ENCODE measurements at places on chromosomes 7 and 10.

GRCh38 chr10:132094581-132095234 lies 29.0 kb downstream of the JAKMIP3 start:
- DNase-seq, result no peak

DNA sequence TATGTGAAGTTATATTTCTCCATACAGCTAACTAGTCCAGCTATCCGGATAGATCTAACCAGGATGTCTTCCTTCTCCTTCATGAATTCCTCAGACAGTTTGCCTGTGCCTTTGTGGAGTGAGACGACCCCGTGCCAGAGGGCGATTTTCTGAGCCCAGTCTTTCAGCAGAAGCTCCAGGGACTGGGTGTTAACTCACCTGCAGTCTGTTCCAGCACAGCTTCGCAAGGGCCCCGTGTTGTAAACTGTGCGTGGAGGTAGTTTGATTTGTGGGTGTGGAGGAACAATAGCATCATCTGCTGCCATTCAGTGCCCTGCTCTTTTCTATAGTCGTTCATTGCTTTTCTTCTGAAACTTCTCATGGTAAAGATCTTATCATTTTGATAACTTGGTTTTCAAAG lies 103.8 kb downstream of the INPP5A start:
- no peak for DNase-seq

DNA sequence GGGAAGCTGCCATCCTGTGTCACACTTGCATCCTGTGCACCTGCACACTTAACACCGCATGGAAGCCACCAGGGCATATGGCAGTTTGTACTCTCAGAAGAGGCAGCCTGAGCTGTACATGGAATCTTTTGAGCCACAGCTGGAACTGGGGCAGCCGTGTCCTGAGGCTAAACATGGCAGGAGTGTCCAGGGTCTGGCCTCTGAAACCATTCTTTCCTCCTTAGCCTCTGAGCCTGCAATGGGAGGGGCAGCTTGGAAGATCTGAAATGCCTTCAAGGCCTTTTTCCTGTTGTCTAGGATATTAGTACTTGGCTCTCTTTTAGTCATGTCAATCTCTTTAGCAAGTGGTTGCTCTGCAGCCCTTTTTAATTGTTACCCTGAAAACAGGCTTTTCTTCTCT lies 16.4 kb downstream of the PLCE1 start:
- no peak for DNase-seq

- no peak for DNase-seq
Measured at GRCh38 chr7:94943134-94943533, 35.7 kb downstream of the PPP1R9A start.

GRCh38 chr7:27501001-27501400 lies 161.7 kb downstream of the HIBADH start:
- DNase-seq, result no peak

DNA sequence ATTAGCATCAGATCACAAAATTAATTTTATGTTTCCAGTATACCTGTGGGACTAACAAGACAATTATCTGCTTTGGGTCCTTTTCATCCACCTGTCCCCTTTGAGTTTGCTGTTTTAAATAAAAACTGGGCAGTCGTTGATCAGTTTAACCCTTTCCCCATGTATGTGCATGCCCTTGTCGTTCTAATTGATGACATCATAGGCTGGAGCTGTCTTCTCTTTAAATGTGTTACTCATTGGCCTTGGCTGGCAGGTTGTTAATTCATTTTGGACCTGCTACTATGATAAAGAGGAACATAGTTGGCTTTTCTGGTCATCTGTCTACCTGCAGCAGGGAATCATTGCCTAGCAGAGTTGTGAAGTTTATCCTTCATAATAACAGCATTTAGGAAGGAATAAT lies 53.8 kb downstream of the TASOR2 start:
- DNase-seq, result no peak

GRCh38 chr10:117540640-117541404 lies 1.7 kb upstream of the EMX2 start:
- DNase-seq, result no peak

DNA sequence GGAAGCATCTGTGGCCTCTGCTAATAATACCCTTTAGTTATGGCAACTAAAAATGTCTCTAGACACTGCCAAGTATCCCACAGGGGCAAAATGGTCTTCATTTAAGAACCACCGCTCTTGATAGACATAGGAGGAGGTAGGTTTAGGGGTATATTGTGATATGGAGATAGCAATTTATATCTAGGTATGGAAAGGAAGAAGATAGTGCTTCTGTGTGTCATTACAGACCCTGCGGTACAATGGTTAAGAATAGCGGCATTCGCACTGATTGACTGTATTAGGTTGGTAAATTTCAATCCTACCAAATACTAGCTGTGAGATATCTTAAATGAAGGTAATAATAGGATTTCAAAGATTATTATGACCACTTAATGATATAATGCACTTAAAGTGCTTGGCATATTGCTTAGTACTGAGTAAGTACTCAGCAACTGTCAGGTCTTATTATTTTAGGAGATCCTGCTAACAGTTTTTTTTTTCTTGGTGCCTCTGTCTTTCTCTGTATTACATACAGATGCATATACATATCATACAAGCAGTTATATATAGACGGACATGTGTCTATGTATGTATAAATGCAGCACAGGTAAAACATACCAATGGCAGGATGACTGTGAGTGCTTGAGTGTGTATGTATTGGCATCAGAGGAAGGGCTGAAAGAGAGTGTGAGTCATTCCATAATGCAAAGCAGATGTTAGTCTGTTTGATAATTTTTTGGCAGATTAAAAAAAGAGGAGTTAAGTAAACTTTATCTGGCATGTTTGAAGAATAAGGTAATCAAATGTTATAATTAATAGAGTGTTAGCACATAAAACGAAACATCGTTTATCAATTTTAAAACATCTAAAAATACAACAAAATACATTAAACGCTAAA lies 50.0 kb upstream of the ITGB8 start:
- DNase-seq, result no peak

GRCh38 chr10:88848499-88848898 lies 3.1 kb downstream of the ANKRD22 start:
- DNase-seq, result no peak

- no peak for DNase-seq
Measured at GRCh38 chr10:7950981-7951847, 103.3 kb upstream of the GATA3 start.

DNA sequence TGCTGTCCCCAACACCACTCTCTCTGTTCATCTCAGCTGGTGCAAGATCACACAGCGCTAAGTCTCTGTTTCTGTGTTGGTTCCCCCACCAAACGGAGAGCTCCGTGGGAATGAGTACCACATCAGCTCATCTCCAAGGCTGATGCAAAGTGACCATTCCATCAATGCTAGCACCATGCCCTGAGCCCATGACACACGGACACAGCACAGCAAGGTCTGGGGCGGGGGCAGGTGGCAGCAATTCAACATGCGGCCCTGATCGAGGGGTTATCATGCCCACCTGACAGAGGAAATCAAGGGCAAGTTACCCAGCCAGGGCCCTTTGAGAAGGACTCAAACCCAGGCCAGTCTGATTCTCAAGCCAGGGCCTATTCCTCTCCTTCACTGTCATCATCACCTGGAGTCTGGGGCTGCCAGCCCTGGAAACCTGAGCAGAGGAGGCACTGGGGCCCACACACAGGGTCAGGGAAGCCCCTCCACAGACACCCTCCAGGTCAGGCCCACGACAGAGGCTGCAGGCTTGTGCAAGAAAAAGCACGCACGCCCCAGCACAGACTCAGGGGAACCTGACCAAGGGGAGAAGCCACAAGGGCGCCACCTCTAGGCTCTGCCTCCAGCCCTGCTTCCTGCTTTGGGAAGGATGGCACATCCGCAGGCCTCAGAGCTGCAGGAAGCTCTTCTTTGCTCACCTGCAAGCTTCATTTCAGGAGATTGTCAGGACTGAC lies 74.8 kb downstream of the GRID1 start:
- DNase-seq, result no peak

DNA sequence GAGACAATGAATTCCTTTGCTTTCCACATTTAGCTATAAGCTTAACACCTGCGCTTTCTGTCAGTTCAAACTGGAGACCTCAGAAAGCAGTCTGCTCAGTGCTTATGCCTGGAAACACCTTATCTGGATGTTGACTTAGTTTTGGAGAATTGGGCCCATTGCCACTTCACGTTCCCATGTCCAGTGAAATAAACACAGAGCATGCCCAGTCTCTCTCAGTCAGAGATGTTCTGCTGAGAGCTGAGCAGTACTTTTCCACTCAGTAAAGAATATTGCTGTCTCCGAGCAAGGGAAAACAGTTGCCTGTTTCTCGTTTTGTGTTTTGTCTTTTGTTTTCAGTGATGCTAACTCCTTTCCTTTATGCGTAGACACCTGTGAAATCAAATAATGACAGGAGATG lies 83.2 kb upstream of the PRR15 start:
- no peak for DNase-seq

DNA sequence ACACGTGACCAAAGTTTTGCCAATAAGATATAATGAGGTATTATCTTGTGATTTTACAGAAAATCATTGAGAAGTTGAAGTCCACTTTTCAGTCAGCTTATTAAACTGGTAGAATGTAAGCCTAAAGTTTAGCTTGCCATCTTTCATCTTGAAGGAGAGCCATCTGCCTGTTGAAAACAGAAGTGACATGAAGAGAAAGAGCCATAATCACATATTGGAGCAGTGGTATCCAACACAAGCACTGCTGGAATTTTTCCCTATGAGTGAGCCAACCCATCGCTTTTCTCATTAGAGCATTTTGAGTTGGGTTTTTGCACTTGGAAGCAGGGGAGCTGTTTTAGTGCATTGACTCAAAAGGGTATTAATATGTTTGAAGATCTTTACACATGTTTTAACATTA lies 117.6 kb upstream of the FERD3L start:
- DNase-seq, result no peak

DNA sequence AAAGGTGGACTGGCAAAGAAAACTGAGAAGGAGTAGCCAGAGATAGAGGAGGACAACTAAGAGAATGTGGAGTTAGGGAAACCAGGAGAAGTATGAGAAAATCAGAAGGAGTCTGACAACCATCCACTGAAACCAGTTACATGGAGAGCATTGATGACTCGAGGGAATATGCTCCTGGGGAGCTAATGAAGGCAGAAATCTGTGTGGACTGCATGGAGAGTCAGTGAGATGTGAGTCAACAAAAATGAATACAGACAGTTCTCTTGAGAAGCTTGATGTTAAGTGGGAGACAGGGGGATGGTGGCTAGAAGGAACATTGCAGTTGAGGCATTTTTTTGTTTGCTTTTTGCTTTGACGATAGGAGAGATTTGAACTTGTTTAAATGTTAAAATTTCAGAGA lies 34.3 kb upstream of the ZNF32 start:
- no peak for DNase-seq

DNA sequence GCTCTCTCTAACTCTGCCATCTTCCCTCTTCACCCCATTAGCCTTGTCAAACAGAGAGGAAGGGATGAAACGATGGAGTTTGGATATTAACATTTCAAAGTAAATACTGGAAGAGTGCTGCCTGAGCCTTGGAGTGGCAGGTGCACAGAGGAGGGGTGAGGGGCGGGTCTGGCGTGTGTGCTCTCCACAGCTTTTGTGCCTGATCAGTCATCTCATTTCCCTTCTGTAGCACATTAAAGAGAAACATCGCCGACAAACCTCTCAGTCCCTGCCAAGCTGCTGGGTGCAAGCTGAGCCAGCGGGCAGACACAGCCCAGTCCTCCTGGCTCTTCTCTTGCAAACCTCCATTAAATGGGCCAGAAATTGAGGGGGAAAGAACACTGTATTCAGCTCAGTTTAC lies 76.2 kb downstream of the SLIT1 start:
- DNase-seq, result no peak

DNA sequence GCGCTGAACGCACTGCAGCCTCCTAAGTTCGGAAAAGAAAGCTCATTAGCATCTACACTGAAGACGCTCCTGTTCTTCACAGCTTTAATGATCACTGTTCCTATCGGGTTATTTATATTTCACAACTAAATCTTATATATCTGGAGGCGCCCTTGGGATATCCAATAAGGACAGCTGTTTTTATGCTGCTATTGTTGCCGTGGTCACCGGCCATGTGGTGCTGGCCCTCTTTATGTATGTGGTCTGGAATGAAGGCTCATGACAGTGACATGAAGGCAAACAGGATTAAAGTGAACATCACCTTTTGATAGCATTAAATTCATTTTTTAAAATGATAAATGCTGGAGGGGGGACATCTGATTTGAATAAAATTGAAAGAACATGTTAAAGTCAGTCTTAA lies 8.8 kb downstream of the BLVRA start:
- DNase-seq, result no peak

DNA sequence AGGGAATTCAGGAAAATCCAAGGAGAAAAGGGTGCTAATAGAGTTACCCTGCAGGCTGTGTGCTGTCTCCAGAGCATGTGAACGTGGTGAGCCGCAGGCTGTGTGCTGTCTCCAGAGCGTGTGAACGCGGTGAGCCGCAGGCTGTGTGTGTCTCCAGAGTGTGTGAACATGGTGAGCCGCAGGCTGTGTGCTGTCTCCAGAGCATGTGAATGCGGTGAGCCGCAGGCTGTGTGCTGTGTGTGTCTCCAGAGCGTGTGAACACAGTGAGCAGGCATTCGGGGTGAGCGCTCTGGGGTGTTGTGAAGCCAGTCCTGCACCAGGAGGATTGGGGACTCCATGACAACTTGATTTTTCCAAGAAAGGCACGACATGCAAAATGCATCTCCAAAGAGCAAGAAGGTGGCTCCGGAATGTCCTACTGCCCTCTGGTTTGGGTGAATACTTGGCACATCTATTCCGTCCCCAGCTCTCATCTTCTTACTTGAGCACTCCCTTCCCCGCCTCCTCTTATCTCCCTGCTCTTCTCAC lies 407.9 kb upstream of the SHH start:
- DNase-seq, result no peak

DNA sequence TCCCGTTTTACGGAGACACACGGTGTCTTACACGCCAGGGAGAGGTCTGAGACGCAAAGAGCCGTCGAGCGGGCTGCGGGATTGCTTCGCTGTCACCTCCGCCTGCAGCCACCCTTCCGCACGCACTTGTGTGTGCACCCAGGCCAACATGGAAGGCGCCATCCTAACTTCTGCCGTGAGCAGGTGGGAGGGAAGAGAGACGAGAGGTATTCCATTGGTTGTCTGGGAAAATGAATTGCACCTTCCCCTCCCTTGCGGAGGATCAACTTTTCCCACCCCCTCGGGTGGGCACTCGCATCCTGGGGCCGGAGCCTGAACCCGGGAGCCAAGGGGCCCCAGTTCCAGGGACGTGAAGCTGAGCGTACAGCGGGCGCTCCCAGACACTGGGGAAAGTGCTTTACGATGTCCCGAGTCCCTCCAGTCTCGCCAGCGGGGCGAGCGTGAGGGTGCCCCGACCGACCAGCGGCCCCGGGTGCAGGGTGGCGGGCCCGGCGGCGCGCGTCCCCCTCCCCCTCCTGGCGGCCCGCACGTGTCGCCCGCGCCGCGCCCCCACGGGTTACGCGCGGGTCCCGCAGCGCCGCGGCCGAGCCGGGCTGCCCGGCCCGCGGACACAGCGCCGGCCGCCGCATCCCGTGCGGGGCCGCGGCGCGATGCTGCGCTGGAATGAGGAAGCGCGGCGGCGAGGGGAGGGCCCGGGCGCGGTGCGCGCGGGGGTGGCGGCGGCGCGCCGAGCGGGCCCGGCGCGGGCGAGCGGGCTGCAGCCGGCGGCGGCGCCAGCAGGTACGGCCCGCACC lies 984 bp upstream of the IKZF1 start:
- no peak for DNase-seq
